Fibroblast of villous mesenchyme (primary cell): ENCODE measurements at places on chromosomes 11 and 22.
A peak's percentile ranks its signal among the peaks of the same experiment; 100 is the strongest.

- no peak for DNase-seq
Measured at GRCh38 chr11:47387944-47388696, 9.8 kb upstream of the SPI1 start.

DNA sequence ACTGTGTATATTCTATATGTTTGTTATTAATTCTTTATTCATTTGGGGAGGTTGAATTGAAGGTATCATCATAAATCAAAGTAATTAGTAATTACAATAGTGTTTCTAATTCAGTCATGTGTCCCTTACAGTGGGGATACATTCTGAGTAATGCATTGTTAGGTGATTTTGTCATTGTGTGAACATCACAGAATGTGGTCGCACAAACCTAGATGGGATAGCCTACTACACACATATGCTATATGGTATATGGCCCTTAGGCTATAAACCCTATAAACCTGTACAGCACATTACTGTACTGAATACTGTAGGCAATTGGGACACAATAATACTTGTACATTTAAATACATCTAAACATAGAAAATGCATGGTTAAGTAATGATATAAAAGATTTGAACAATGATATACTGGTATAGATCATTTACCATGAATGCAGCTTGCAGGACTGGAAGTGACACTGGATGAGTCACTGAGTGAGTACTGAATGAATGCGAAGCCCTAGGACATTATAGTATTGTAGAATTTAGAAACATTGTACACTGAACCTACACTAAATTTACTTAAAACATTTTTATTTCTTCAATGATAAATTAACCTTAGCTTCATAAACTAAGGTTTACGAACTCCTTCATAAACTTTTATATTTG, 936.2 kb upstream of the CHORDC1 start:
- no peak for DNase-seq

GRCh38 chr11:86483940-86484794, 109.5 kb downstream of the CCDC81 start:
- DNase-seq, result peak; percentile 94

DNA sequence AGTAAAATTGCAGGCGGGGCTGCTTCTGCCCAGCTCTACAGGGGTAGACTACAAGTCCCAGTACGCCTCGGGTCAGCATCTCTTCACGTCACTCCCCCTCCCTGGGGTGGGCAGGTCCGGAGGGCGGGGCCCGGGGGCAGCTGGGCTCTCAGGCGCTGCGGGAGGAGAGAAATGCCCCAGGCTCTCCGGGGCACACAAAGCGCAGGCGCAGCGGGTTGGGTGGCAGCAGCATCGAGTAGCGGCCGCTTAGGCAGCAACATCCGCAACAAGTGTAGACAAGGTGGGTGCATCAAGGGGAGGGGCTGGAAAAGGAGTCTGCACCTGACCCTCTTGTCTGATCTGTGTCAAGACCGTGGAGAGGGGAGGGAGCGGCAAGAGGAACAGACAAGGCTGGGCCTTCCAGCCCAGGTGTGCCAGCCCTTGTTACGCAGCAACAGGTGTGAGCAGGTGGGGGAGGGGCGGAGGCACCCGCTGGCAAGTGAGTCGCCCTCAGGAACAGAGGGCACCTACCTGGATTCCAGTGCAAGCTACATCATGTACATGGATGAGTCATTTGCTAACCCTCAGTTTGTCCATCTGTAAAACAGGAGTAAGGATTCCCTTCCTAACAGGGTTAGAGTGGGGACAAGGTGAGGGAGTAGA, 1.2 kb downstream of the PLEKHB1 start:
- peak; percentile 76 for DNase-seq
